Activated naive CD4-positive, alpha-beta T cell treated with anti-CD3 and anti-CD28 coated beads, Interleukin-2, amount 50 U/mL, for 72 hours (primary cell): ENCODE measurements at places on chromosomes 2 and 18. TPM values are rescaled to one million over a fixed set of nuclear protein-coding genes. Genes with fewer than 3 reads are reported as not detected.
A peak's percentile ranks its signal among the peaks of the same experiment; 100 is the strongest.

CXCR4 gene
- 104 TPM for total RNA-seq

IL1A gene
- 2.0 TPM for total RNA-seq

FAM161A gene
- 11.0 TPM for total RNA-seq

NOSTRIN gene
- not detected for total RNA-seq

MATN3 gene
- not detected for total RNA-seq

CHMP1B gene
- 26.4 TPM for total RNA-seq

PLEKHM3 gene
- total RNA-seq = 15.8 TPM

SLC38A11 gene
- not detected for total RNA-seq

GRB14 gene
- not detected for total RNA-seq

TRABD2A gene
- total RNA-seq = 59.9 TPM

ALLC gene
- total RNA-seq = not detected

ACMSD gene
- not detected for total RNA-seq

HTRA2 gene
- total RNA-seq = 84.4 TPM

CAPN14 gene
- 1.0 TPM for total RNA-seq

RNU2-63P gene
- total RNA-seq = 43.6 TPM

DNA sequence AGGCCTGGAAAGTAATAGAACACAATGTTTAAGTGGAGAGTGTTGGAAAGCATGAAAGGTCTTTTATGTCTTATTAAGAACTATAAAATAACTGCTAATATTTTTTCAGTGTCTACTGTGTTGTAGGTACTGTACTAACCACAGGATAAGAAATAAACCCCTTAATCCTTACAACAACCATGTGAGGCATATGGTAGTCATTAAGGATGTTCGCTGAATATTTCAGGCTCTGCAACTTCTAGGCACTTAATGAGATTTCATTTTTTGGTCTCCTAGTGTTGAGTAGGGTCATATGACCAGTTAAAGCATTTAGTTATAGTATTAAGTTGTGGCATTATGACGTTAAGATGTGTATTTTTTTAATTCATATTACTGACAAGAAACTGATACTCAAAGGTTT is 346.6 kb upstream of the KCNH7 start:
- DNase-seq = no peak

GRCh38 chr2:237449193-237449881 is 35.4 kb upstream of the COL6A3 start:
- no peak for DNase-seq

GRCh38 chr2:176463546-176463945 is 194.3 kb downstream of the MTX2 start:
- DNase-seq = no peak

GRCh38 chr2:28359222-28360057 is 33.2 kb upstream of the FOSL2 start:
- peak; percentile 95 for DNase-seq

DNA sequence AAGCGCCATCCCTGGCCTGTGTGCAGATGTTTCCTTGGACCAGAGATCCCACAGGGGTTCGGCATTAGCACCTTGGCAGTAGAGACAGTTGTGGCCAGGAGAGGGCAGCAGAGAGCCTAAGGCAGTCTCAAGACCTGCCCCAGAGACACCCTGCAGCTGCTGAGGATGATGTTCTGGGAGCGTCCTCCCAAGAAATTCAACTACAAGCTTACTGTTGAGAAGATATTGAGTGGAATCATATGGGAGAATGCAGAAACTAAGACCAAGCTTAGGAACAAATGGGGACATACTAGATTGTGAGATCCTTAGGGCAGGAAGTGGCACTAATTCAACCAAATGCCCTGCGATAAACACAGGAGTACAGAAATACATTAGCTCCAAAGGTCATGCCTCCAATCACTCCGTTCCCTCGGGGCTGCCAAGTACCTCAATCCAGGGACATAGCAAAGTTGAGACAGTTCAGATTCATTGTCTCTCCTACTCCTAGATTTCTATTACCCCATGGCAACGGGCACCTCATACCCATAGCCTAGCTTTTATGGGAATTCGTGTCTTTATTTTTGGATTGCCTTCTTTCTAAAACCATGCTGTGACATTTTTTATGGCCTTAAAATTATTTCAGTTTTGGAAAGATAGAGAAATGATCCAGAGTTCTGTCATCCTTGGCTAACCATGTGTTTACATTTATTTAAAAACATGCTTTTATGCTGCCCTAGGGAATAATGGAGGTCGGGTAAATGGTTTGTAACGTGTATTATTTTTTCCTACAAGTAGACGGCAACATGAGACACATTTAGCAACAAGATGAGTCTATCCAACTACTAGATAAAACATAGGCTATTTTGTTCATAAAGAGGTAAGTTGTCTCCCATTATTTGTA is 2.2 kb upstream of the ERMN start:
- peak; percentile 86 for DNase-seq

DNA sequence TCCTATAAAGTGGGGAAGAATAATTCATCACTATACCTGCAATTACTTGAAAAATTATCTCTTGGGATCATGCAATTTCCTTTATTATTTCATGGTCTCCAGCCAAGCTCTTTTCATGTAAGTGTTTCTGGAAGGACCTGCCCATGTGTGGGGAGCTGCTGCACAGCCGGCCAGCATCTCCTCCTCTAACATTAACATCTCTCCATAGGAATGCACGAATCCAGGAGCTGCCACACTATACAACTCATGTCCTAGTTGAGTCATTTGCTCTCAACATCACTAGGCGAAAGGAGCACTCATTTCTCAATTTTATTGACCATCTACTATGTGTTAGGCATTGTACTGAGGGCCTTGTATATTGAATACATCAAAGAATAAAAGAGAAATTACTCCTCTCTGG is 144.3 kb upstream of the ERBB4 start:
- no peak for DNase-seq

GRCh38 chr2:107569496-107569895 is 257.2 kb upstream of the RGPD4 start:
- no peak for DNase-seq

DNA sequence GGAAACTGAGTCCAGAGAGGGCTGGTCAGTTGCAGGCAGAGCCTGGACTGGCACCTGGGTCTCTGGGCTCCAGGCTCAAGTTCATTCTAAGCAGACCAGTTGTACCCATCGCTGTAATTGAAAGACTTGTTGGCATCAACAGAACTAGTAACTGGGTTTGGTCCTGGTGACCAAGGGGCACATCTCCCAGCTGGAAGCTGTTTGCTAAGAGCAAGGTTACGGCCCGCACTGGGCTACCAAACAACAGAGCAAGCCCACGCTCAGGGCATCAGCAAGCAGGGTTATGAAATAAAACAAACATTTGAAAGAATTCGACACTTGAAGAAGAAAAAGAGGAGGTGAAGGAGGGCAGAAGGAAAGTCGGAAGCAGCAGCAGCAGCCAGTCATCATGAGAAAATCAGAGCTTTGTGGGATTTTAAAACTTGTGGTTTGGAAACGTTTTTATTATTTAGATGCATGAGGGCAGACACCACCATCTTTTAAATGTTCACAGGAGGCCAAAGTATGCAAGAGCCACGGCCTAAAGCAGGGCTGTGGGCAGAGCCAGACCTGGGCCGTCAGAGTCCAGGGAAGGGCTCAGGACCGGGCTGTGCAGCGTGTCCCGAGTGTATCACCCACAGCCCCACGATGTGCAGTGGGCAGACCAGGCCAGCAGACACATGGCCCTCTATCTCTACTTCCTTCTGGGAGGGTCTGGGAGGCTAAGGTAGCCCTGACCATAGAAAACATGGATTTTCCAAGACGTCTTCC is 220.3 kb downstream of the BCL2 start:
- no peak for DNase-seq

DNA sequence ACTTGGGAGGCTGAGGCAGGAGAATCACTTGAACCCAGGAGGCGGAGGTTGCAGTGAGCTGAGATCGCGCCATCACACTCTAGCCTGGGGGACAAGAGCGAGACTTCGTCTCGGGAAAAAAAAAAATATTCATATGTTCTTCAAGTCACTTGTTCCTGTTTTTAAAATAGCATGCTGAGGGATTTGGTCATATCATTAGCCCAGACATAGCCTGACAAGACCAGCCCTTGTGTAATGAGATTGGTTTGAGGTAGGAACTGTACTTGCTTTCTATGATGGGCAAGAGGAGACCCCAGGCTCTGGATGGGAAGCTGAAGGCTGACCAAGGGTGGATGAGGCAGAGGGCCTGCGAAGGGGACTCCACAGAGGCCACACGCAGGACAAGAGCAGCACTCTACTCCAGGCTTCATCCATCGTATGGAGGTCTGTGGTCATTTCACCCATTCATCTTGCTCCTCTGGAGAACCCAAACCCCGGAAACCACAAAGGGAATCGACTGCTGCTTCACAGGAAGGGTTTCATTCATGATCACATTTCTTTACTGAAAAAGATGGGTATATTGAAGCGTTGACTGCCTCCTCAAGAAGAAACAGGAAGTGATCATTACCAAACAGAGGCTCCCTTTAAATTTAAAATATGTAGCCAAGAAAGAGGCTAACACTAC is 87.1 kb upstream of the ZNF397 start:
- no peak for DNase-seq

DNA sequence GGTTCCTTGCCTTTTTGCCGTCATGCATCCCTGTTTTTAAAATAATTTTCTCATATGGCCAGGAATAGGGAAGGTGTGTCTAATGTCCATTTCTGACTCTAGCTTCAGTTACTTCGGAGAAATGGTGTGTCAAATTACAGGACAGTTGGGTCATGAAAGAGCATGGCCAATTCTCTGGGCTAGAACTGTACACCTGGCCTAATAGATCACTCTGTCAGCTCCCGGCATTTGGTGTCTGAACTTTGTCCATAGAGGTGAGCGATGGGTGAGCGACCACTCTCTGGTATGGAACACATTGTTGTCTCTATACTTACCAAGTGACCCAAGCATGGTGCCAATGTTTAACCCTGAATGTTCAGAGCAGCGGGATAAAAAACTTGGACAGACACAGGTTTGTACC is 38.3 kb upstream of the ASB18 start:
- DNase-seq = no peak

GRCh38 chr2:28334527-28334894 is 58.1 kb upstream of the FOSL2 start:
- DNase-seq = no peak

- no peak for DNase-seq
Measured at GRCh38 chr2:9162841-9163240, 43.8 kb upstream of the ASAP2 start.

- DNase-seq = no peak
Measured at GRCh38 chr2:37920570-37920969, 4.5 kb upstream of the RMDN2 start.

GRCh38 chr2:45643095-45643494 is 8.4 kb upstream of the PRKCE start:
- DNase-seq = no peak

- no peak for DNase-seq
Measured at GRCh38 chr2:74628538-74629105, 19.5 kb downstream of the M1AP start.

- no peak for DNase-seq
Measured at GRCh38 chr2:146879882-146880281, 964.9 kb upstream of the ACVR2A start.

- no peak for DNase-seq
Measured at GRCh38 chr2:151534001-151534400, 124.3 kb downstream of the RIF1 start.

DNA sequence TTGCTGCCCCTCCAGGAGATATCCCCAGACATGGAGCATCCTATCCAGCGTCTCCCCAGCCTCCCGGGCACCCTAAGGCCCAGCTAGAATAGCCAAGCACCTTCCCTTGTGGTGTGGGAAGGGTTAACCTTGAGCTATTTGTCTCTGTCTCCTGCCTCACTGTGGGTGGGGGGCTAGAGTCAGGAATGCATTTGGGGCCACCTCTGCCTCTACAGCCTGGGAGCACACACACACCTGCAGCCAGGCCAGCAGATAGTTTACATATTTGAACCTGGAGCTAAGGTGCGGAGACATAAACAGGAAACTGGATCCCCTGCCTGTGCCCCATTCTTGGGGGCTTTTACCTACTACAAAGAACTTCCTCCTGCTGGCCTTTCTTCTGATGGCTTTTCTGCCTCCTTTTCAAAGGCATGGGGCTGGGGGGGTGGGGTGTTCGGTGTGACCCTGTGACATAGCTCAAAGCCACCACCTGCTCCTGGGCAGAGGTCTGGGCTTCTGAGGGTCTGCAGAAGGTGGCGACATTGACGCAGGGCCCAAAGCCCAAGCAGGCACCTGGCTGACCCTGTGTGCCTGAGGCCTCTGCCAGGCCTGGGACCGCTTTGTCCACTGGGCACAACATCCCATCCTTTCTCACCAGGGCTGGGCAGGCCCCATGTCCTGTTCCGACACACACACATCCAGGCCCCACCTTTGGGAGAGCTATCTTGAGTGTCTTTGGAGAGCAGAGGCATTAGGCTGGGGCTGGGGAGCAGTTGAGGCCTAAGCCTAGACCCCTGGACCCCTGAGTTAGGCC is 34.2 kb downstream of the EMX1 start:
- DNase-seq = no peak

DNA sequence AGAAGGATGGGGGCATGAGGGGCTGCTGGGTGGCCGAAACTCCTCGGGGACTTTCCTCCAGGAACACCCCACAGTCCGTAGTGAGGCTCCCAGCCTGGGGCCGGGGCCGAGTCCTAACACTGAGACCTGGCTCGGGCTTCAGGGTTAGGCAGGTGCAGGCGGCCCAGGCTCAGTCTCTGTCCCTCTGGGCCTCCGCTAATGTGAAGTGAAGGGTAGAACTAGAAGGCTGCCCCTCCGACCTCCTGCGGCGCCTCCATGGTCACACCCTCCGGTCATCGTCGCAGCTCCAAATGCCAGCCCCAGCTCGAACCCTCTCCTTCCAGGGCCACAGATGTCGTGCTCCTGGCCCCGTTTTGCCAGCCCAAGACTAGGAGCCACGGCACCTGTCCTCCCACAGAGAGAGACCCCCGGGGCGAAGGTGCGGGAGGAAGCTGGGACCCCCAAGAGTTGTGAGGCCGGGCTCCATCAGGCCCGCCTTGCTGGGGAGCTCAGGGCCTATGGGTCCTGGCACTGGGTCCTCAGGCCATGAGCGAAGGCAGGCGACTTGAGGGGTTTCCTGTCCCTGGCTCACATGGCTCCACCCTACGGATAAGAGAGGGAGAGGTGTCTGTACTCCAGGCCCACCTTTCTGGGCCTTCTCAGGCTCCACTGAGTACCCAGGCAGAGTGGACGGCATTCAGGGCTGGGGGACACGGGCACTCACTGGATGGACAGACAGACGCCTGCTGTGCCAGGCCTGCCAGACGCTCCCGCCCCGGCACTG is 797 bp downstream of the ANO7 start:
- no peak for DNase-seq
